Spinal cord (tissue), 10 donors: ENCODE measurements at places on chromosomes 3 and 15. TPM values are rescaled to one million over a fixed set of nuclear protein-coding genes. Genes with fewer than 3 reads are reported as not detected.

CHL1 gene
- total RNA-seq: 110 TPM

CDCP1 gene
- 0.99 TPM for total RNA-seq

CD86 gene
- 3.6 TPM for total RNA-seq

UBA7 gene
- 16.3 TPM for total RNA-seq

PRR20G gene
- not detected for total RNA-seq

ANKRD63 gene
- total RNA-seq: 0.28 TPM

CCR8 gene
- not detected for total RNA-seq

NR2E3 gene
- 0.30 TPM for total RNA-seq

UROC1 gene
- total RNA-seq: 0.06 TPM

KCNH8 gene
- 6.9 TPM for total RNA-seq

GHRL gene
- total RNA-seq: 0.39 TPM

GOLGA8B gene
- 44.8 TPM for total RNA-seq

KY gene
- 2.5 TPM for total RNA-seq

DPPA2 gene
- not detected for total RNA-seq

CD200R1 gene
- total RNA-seq: 3.3 TPM

CNOT10 gene
- 32.5 TPM for total RNA-seq

ACKR4 gene
- total RNA-seq: 1.1 TPM

TRH gene
- 7.0 TPM for total RNA-seq

KLF15 gene
- 15.8 TPM for total RNA-seq

KBTBD8 gene
- 3.4 TPM for total RNA-seq

LDHAL6B gene
- not detected for total RNA-seq

CHCHD6 gene
- 31.5 TPM for total RNA-seq

FLNB gene
- 251 TPM for total RNA-seq

USP19 gene
- total RNA-seq: 32.5 TPM

ZBTB47 gene
- total RNA-seq: 23.8 TPM

CHRNB4 gene
- 0.33 TPM for total RNA-seq

ITIH1 gene
- total RNA-seq: not detected

PLA2G4B gene
- total RNA-seq: 3.3 TPM

DLL4 gene
- 7.5 TPM for total RNA-seq

PP2D1 gene
- not detected for total RNA-seq

LYZL4 gene
- not detected for total RNA-seq

PATL2 gene
- total RNA-seq: 2.0 TPM

A4GNT gene
- not detected for total RNA-seq

LIPC gene
- total RNA-seq: 0.94 TPM

GPR149 gene
- total RNA-seq: 1.8 TPM

RASL12 gene
- 18.8 TPM for total RNA-seq

HRH1 gene
- total RNA-seq: 21.3 TPM

MUC4 gene
- 0.59 TPM for total RNA-seq

LSAMP gene
- total RNA-seq: 126 TPM

IL5RA gene
- 5.7 TPM for total RNA-seq

CAPN7 gene
- 59.4 TPM for total RNA-seq

LRRC15 gene
- 0.06 TPM for total RNA-seq

DUOX1 gene
- under 0.01 TPM for total RNA-seq

CYP8B1 gene
- not detected for total RNA-seq

ARL14 gene
- total RNA-seq: not detected

PDIA5 gene
- 9.5 TPM for total RNA-seq

FSD2 gene
- not detected for total RNA-seq

SLC4A7 gene
- 91.5 TPM for total RNA-seq
